Aorta (tissue), 5 donors: ENCODE measurements at places on chromosomes 7 and 10. TPM values are rescaled to one million over a fixed set of nuclear protein-coding genes. Genes with fewer than 3 reads are reported as not detected.

TRPV5 gene
- total RNA-seq: not detected

AKR1C3 gene
- total RNA-seq: 98.8 TPM

ST8SIA6 gene
- 2.9 TPM for total RNA-seq

MPP7 gene
- 38.0 TPM for total RNA-seq

RGS10 gene
- 28.9 TPM for total RNA-seq

PPP1R3C gene
- total RNA-seq: 152 TPM

GPR146 gene
- total RNA-seq: 44.2 TPM

GRCh38 chr7:4786015-4786414 lies 10.6 kb downstream of the AP5Z1 start:
- peaks cover 20% of the 10 kb centered on the region for H3K36me3 ChIP-seq
- no peak overlapping the region for H3K4me3 ChIP-seq
- DNase-seq: no peak
- no peaks in the 10 kb centered on the region for H3K4me1 ChIP-seq
- no peak overlapping the region for H3K27ac ChIP-seq
- no peaks in the 10 kb centered on the region for H3K27me3 ChIP-seq

DNA sequence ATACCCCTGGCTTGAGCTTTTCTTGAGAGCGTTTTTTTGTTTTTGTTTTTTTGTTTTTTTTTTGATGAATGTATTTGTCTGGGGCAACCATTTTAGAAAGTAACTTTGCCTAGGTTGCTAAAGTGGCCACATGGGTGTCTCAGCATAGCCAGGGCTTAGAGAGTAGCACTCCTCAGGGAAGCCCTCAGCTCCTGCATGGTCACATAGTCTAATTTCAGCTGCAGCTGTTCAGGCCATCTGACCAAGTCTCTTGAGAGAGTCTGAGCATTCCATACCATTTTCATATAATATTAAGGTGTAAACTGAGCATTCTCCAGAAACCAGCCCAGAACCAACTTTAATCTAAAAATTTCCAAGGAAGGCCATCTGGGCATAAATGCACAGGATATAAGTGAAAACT lies 186.4 kb downstream of the NPSR1 start:
- no peaks in the 10 kb centered on the region for H3K36me3 ChIP-seq
- H3K27ac ChIP-seq: no peak overlapping the region
- H3K4me1 ChIP-seq: no peaks in the 10 kb centered on the region
- no peak for DNase-seq
- no peaks in the 10 kb centered on the region for H3K27me3 ChIP-seq
- no peak overlapping the region for H3K4me3 ChIP-seq

GRCh38 chr10:112282086-112282485 lies 1.1 kb upstream of the TECTB start:
- no peak for DNase-seq
- no peaks in the 10 kb centered on the region for H3K4me1 ChIP-seq
- H3K27me3 ChIP-seq: no peaks in the 10 kb centered on the region
- H3K27ac ChIP-seq: no peak overlapping the region

- no peak overlapping the region for H3K27ac ChIP-seq
- no peaks in the 10 kb centered on the region for H3K4me1 ChIP-seq
- no peaks in the 10 kb centered on the region for H3K36me3 ChIP-seq
- no peak overlapping the region for H3K4me3 ChIP-seq
Observed at GRCh38 chr7:118755067-118755625, 530.6 kb downstream of the ANKRD7 start.
